ENCODE measurements at places on chromosomes 11 and 22.

DNA sequence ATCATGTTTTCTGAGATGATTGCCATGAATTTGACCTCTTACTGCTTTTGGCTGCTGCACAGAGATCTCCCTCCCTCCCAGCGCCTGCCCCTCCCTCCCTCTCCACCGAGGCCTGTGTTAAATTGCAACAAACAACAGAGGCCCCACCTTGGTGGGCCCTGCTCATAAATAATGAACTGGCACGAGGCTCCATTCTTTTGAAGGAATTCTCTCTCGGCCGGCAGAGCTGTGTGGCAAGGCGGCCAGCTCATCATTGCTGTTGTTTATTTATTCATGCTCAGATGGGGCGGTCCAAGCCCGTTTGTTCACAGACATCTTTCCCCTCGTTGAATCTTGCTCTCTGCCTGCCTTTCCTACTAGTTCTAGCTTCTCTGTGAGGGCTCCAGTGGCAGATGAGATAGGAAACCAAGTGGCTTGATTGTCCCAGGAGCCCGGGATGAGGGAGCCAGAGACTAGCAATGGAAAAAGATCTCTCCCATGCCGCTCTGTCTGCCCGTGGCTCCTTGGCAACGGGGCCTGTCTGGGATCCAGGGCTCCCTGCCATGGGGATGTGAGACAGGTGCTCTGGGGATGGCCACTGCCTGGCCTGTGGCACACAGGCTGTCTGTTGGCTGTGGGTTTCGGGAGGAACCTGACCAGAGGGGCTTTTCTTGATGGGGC, 192.6 kb downstream of the DSCAML1 start:
- DNase-seq = no peak

DNA sequence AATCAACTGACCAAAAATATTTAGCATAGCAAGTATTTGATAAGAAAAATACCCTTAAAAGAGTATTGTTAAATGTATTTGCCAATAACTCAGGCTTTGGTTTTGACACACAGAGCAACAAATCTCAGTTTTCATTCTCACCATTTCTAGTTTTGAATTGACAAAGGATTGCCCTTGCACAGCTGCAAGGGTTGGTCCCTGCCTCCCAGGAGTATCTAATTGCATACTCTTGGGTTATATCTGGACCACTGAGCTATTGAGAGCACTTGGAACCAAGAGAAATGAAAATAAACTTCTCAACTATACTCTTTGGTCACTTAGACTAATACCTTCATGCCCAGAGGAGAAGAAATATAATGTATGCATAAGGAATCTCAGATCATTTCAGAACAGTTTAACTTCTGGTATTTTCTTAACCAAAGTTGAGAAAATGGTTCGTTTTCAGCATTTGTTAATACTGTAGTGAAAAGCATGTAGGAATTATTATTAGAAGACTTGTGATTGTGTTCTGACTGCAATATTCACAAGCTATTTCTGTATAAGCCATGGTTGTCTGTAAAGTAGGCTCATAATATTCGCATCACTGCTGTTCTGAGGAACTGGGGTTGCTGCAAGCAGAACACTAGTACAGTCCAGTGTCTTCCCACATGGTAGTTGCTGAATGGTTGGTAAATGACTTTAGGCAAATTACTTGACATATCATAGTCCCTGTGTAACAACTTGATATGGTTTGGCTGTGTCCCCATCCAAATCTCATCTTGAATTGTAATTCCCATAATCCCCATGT, 7.9 kb downstream of the C2CD3 start:
- no peak for DNase-seq

- no peak for DNase-seq
Observed at GRCh38 chr11:29518389-29519174, 498.2 kb downstream of the KCNA4 start.

- no peak for DNase-seq
Observed at GRCh38 chr11:118142081-118142480, 10.5 kb downstream of the SCN4B start.

GRCh38 chr22:16917144-16918003, 90.6 kb downstream of the GAB4 start:
- DNase-seq = no peak

DNA sequence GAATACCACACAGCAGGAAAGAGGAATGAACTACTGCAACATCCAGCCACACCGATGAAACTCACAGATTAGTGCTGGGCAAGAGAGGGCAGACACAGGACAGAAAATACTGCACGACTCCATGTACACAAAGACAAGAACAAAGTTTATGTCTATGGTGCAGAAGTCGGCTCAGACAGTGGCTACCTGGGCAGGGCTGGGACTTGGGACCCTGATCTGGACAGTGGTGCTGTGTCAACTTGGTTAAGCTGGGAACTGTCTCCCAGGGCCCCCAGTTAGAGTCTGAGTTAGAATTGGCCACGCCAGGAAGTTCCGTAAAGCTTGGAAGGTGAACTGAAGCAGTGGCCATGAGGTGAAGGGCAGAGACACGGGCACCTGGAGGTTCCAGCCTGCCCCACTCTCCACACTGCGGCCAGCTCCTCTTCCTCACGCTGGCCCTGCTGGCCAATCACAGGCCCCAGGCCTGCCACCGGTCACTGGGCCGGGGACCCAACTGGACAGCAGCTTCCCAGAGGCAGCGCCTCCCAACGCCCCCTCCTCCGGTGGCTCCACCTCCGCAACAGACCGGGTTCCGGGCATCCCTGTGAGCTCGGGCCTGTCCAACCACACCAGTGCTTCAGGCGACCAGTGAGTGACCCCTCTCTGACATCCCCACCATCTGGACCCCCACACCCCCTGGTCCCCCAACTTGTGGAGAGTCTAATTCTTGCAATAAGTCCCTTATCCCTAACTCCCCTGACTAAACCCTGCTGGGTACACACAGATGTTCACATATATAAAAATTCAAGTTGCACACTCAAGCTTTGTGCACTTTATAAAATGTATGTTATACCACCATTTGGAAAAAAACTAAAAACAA, 93.7 kb downstream of the MICAL3 start:
- DNase-seq = no peak

DNA sequence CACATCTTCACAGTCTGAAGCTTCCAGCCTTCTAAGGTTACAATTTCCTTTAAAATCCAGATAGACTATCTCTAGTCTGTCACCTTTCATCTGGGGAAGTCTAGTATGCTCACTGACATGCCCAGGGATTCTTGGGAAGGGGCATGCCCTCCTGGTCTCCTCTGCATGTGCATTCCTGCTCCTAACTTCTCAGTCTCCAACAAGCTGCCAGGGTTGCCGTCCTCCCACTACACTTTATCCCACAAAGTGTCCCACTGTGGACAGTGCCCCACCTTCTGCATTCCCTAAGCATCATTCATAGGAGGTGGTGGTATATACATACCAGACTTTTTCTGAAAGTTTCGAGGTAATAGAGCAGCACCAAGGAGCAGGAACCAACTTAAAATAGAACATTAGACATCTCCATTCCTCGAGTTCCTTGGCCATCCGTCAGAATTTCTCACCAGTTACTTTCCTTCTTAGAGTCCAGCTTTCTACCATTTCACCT, 28.7 kb downstream of the EIF3F start:
- no peak for DNase-seq

DNA sequence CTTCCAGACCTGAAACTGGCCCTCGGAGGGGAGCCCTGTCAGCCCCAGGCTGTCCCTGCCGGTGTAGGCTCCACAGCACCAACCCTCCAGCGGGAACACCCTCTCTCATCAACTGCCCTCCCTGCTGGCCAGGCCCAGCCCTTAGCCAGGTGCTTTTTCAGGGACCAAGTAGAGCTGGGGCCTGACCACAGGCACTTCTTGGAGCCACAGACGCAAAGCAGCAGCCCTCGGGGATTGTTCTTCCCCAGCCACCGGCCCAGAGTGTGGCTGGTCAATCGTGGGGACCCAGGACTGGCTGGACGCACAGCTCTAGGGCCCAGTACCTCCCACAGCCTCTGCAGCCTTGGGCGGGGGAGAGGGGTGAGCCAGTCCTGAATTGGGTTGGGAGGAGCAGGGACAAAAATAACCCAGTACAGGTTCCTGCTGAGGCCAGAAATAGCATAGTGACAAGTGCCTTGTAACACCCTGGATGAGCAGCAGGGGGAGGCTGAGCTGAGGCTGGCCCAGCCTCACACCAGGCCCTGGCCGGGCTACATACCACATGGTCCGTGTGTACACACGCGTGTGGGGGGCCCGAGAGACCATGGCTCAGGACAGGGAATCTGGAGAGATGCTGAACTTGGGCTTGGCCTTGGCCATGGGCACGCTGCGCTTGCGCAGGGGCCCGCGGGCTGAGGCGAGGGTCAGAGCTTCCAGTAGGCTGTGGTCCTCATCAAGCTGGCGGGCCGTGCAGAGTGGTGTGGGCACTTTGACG, 2.0 kb downstream of the KCNJ11 start:
- DNase-seq = no peak

- DNase-seq = no peak
Observed at GRCh38 chr11:129710423-129710822, 105.2 kb upstream of the TMEM45B start.
